ENCODE measurements at places on chromosomes 7 and 10.

- no peak for DNase-seq
Measured at GRCh38 chr7:24390376-24391157, 106.6 kb downstream of the NPY start.

DNA sequence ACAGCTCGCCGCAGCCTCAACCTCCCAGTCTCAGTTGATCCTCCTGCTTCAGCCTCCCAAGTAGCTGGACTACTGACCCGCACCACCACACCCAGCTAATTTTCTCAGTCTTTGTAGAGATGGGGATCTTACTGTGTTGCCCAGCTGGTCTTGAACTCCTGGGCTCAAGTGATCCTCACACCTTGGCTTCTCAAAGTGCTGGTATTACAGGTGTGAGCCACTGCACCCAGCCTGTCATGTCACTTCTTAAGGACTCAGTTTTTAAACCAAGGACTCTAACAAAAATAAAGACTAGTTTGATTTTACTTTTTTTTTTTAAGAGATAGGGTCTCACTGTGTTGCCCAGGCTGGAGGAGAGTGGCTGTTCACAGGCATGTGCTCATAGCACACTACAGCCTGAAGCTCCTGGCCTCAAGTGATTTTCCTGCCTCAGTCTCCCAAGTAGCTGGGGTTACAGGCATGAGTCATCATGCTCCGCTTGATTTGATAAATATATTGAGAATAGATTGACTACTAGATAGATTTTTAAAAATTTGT lies 16.5 kb upstream of the PPP3CB start:
- DNase-seq: no peak

DNA sequence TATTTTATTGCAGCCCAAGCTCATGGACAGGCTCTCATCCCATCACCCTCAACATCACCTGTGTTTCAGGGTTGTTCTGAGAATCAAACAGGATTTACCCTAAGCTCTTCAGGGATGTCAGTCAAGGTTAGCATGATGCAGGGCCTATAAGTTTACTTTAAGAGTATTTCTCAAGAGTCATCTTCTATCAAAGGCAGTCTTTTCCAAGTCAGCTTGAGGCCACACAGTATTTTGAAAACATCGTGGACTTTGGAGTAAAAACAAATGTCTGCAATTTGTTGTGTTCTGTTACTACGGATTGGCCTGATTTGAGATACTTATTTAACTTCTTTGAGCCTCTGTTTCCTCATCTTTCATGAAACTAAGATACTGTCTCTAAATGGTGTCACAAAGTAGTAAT lies 42.0 kb upstream of the NRP1 start:
- no peak for DNase-seq

DNA sequence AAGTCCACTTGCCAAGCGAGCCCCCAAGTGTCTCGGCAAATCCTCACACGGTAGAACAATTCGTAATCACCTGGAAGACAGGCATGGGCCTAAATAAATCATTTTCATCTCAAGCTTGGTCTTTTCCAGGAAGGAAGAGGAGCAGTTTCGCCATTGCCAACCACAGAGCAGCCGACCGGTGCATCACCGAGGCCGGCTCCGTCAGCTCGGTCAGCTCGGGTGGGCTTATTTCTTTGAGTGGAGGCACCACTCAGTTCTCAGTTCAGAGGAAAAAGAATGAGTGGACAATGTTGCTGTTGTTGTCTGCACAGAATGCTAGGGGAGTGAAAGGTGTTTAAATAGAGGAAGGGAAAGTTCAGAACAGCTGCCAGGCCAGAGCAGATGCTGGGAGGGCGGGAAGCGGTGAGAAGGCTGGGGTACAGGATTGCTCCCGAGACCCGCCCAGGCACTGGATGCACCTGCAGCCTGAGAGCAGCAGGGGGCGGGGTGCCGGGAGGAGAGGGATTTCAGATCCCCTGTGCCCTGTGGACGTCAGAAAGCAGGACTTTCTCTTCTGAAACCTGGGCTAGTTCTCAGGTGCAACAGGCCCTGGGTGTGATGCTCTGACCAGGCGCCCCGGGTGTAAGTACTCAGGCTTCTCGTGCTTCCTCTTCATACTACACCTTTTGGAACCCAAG lies 17.7 kb upstream of the IGFBP3 start:
- no peak for DNase-seq

GRCh38 chr10:72001033-72001395 lies 36.8 kb downstream of the CHST3 start:
- DNase-seq: no peak

GRCh38 chr10:117217196-117217761 lies 20.0 kb downstream of the KCNK18 start:
- DNase-seq: peak; percentile 13

- no peak for DNase-seq
Measured at GRCh38 chr7:78473571-78474301, 675.2 kb downstream of the PHTF2 start.

DNA sequence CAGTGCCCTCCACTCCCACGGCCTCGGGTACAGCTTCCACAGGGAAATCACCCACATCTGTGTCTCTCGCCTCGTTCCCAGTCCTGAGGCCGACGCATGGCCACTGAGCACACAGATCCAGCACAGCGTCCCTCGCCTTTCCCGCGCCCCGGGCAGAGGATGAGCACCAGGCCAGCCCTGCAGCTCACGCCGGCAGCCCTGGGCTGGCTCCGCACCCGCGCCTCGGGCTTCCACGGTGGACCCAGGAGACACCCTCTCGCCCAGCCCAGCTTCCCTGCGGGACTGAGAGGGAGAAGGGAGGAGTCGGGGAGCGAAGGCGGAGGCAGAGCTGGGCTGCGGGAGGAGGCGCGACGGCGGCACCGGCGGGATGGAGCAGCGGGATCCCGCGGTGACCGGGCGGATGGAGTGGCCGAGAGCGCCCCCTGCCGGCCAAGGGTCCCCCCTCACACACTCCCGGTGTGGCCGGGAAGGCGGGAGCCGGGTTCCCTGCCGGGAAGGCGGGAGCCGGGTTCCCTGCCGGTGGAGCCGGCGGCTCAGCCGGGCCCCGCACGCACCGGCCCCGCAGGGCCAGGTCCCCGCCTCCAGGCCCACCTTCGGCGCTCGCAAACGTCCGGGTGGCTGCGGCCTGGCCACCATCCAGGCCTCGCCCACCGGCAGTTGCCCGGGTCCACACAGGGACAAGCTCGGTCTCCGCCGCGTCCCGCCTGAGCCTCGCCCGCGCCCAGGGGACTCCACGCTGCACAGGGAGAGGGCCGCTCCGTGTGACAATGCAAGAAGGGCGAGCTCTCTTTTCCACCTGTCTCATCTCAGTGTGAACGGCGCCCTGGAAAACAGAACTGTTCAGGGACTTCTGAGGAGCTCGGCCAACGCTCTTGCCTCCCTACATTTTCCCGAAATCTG lies 110.3 kb upstream of the LANCL2 start:
- peak; percentile 87 for DNase-seq

- DNase-seq: no peak
Measured at GRCh38 chr7:46174196-46174580, 253.1 kb upstream of the IGFBP3 start.

DNA sequence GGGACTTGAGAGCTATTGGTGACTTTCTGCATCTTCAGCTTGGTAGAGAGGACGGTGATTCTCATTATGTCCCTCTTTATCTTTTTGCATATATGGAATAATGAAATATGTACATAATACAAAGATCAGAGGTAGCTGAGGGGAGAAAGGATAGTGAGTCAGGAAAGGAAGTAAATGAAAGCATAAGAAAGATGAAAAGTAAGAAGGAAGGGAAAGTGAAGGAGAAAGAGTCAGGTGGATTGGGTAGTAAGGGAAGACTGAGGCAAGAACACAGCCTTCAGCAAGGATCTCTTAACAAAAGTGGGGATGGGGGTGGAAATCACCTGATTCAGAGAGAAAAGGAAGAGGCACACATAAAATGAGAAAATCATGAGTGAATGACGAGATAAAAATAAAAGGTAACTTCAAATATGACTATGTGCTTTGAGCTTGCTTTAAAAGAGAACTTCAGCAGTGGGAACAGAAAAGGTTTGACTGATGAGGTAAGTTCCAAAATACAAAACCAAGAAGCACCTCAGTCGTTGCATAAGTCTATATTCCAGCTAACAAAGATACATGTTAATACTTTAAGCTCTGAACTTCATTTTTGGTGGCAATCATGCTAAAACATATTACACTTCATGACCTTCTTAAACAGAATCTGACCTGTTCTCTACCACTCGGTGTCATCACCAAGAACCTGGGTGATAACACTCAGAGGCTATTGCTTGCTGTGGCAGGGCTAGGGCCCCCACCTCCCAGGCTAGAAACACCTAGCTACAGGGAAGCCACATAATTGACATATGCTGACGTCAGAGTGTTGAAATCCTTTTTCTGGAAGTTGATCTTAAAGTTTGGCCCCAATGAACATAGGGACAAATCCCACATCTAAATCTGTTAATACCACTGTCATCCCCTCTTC lies 32.9 kb downstream of the NRCAM start:
- DNase-seq: no peak

- DNase-seq: no peak
Measured at GRCh38 chr10:73205890-73206289, 38.0 kb downstream of the FAM149B1 start.

DNA sequence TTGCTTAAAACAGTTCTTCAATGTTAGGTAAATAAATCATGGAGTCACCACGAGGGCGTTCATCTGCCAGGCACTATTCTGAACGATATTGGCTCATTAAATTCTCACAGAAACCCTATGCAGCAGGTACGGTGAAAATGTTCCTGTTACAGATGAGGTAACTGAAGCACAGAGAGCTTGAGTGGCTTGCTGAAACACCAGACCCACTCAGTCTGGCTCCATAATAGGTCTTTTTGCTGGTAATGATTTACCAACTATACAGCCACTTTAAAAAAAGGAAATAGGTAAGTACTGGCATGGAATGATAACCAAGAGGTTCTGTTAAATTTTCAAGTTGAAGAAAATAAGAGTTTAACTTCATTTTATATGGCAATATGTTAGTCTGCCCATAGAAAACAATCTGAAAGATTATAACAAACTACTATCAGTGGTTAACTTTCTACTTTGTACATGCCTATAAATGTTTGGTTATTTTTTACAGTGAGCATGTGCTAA lies 1.3 kb upstream of the TM9SF3 start:
- DNase-seq: peak; percentile 3

GRCh38 chr10:106958589-106959361 lies 205.7 kb downstream of the SORCS1 start:
- no peak for DNase-seq

DNA sequence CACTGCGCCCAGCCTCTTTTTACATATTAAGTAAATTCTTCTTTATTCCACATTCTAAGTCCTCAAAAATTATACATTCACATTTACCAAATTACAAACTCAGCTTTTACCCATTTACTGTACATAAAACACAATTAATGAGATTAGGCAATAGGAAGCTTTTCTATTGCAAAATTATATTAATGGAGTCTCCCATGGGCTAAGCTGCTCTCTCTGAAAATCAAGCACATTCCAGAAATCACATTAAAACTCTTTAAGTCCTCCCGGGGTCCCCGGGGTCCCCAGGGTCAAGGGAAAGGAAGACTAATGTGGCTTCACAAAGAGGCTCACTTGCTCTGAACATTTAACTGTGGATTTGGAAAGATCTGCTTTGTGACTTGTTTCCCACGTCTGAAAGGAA lies 127.4 kb upstream of the KMT2E start:
- no peak for DNase-seq

DNA sequence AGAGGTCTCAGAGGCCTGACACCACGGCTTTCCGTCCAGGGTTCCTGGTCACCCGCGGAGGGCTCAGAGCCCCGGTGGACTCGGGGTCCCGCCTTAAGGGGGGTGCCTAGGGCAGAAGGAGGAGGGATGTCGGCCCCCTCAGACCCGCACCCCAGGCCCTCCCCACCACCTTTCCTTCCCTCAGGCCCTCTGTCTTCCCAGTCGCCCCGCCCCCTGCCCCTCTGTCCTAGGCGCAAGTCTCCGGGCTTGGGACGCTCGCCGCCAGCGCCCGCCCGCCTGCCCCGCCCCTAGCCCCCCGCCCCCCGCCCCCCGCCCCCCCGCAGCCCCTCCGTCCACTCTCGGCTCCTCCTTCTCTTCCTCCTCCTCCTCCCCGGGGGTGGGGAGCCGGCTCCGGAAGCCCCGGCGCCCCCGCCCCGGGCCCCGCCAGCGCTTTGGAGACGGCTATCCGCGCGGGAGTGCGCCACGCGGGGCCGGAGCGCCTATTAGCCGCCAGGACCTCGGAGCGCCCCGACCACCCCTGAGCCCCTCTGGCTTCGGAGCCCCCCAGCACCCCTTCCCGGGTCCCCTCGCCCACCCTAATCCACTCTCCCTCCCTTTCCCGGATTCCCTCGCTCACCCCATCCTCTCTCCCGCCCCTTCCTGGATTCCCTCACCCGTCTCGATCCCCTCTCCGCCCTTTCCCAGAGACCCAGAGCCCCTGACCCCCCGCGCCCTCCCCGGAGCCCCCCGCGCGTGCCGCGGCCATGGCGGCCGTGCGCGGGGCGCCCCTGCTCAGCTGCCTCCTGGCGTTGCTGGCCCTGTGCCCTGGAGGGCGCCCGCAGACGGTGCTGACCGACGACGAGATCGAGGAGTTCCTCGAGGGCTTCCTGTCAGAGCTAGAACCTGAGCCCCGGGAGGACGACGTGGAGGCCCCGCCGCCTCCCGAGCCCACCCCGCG lies at the start of gene AEBP1:
Gene AEBP1 (plus strand): TSS at position 423 of the 937 bp plus-strand sequence. CDS start 321 bp downstream, at position 744.
- DNase-seq: no peak

DNA sequence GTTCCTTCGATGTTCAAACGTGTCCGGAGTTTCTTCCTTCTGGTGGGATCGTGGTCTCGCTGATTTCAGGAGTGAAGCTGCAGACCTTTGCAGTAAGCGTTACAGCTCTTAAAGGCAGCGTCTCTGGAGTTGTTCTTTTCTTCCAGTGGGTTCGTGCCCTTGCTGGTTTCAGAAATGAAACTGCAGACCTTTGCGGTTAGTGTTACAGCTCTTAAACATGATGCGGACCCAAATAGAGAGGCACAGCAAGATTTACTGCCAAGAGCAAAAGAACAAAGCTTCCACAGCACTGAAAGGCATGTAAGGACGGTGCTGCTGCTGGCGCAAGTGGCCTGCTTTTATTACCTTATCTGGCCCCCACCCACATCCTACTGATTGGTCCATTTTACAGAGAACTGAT lies 931.4 kb downstream of the IPMK start:
- DNase-seq: no peak

DNA sequence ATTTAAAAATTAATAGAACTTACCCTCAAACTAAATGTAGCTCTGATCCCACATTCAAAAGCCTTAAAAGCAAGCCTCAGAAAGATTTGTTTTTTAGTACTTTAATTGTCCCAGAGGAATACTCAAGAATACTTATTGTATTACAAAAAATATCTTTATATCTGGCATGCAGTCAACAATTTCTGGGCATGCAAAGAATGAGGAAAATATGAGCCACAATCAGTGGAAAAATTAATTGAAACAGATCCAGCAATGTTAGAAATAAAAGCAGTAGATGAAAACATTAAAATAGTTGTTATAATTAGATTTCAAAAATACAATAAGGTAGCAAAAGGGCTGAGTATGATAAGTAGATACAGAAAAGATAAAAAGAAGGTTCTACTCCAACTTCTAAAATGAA lies 154.7 kb downstream of the PON1 start:
- no peak for DNase-seq

DNA sequence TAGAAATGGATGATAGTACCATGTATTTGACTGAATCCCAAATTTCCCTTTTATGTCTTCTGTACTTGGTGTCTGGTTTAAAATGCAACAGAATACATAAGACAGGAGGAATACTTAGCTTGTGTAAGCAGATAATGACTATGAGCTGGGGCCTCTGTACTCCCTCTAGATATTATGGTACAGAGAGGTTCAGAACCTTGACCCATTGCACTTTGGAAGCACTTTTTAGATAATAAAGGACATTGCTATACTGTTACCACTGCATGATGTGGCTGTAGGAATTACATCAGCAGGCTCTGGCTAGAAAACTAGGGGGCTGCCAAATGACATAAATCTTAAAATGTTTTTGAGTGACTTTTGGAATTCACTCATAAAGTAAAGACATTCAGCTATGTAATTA lies 526.6 kb downstream of the SORCS1 start:
- no peak for DNase-seq

GRCh38 chr10:129845111-129845753 lies 118.8 kb downstream of the EBF3 start:
- DNase-seq: no peak
